Kidney epithelial cell (primary cell): ENCODE measurements at places on chromosomes 7 and 10. TPM values are rescaled to one million over a fixed set of nuclear protein-coding genes. Genes with fewer than 3 reads are reported as not detected.
A peak's percentile ranks its signal among the peaks of the same experiment; 100 is the strongest.

Gene MPP7
- total RNA-seq: 2.3 and 2.4 TPM in 2 replicates

- DNase-seq: no peak
Observed at GRCh38 chr7:156578578-156578940, 62.0 kb upstream of the RNF32 start.

Gene CACUL1
- 34.1 and 35.0 TPM in 2 replicates for total RNA-seq

DNA sequence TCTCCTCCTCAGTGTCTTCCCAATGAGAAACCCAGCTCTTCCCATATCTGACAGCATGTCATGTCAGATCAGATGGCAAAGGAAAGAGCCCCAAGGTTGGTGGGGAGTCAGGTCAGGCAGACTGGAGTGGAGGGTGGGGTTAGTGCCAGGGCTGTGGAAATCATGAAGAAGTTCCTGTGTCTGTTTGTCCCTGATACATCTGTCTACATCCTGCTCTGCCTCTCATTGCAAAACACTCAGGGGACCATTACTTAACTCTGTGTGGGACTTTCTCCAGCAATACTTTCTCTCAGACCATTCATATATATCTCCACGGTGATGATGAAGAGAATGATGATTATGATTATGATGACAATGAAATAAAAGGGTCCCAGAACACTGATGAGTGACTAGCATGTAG is 3.3 kb downstream of the PRRT4 start:
- no peak for DNase-seq

- DNase-seq: peak; percentile 12
Observed at GRCh38 chr10:24132741-24133140, 76.2 kb upstream of the KIAA1217 start.

- no peak for DNase-seq
Observed at GRCh38 chr7:17029150-17029549, 147.4 kb upstream of the AGR3 start.

Gene TMEM270
- not detected in 2 replicates for total RNA-seq

Gene WIPF3
- total RNA-seq: 0.46 and 0.68 TPM in 2 replicates

DNA sequence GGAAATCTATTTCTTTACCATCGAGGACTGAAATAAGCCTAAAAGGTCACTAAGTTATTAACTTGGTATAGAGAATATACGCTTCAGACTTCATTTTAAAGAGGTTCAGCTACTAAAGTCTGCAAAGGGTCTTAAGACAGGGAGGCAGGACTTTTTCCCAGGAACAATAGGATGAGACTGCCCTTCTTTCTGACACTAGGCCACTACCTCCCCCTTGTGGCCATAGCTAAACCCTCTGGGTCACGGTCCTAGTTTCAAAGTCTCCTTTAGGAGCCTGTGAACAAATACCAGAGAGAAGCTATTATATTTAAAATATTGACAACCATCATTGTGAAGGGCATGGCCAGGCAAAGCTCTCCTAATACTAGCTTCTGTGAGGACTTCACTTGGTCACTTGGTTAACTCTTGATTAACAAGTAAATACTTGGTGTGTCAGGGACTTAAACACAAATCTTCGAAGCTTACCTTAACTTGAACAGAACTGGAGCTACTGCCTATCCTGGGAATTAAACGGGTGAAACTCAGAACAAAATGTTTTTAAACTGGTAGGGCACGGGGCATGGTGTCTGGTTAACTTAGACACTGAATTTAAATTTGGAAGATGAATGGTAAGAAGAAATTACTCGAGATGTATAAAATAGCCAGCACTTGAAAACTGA is 75.6 kb downstream of the CCDC6 start:
- no peak for DNase-seq

Gene FZD8
- 12.7 and 18.7 TPM in 2 replicates for total RNA-seq

- no peak for DNase-seq
Observed at GRCh38 chr7:25770670-25771069, 381.3 kb upstream of the NFE2L3 start.

- no peak for DNase-seq
Observed at GRCh38 chr10:71833451-71834342, 17.4 kb downstream of the PSAP start.

Gene FEZF1
- not detected in 2 replicates for total RNA-seq

Gene EGR2
- total RNA-seq: 0.67 and 1.2 TPM in 2 replicates

Gene CRYGN
- total RNA-seq: 0.84 and 2.1 TPM in 2 replicates

DNA sequence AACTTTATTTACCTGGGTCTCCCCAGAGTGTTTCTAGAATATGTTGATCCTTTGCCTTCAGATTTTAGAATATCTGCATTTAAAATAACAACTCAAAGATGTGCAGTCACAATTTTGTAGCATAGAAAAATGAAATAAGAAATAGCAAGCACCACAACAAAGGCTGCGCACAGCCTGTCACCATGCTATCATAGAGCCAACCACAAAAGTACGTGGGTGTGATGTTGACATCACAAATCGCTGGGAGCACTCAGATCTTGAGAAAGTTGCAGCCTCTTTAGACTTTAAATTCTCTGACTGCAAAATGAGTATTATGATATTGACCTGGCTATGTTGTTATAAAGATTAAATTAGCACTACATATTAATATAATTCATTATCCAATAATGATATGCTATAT is 177.9 kb downstream of the TNS3 start:
- DNase-seq: no peak

Gene MLXIPL
- total RNA-seq: 0.04 and 0.14 TPM in 2 replicates

GRCh38 chr7:43294080-43294630 is 181.7 kb downstream of the HECW1 start:
- DNase-seq: peak; percentile 45

GRCh38 chr7:122056977-122057376 is 87.1 kb downstream of the AASS start:
- no peak for DNase-seq

GRCh38 chr7:148148456-148148855 is 442.1 kb upstream of the C7orf33 start:
- no peak for DNase-seq

GRCh38 chr10:17805921-17806577 is 3.1 kb upstream of the MRC1 start:
- no peak for DNase-seq

Gene ZP3
- total RNA-seq: 6.0 and 8.6 TPM in 2 replicates
